ENCODE measurements at places on chromosomes 7 and 10. TPM values are rescaled to one million over a fixed set of nuclear protein-coding genes. Genes with fewer than 3 reads are reported as not detected.
A peak's percentile ranks its signal among the peaks of the same experiment; 100 is the strongest.

The UCMA gene
- not detected for total RNA-seq

The PLAU gene
- 0.85 TPM for total RNA-seq

The SSC4D gene
- total RNA-seq = not detected

The OR2A1 gene
- not detected for total RNA-seq

The PILRA gene
- total RNA-seq = 16.0 TPM

The LOXL4 gene
- not detected for total RNA-seq

The ZC3HAV1L gene
- total RNA-seq = not detected

The AKR1C1 gene
- total RNA-seq = not detected

The PKD1L1 gene
- total RNA-seq = 0.63 TPM

DNA sequence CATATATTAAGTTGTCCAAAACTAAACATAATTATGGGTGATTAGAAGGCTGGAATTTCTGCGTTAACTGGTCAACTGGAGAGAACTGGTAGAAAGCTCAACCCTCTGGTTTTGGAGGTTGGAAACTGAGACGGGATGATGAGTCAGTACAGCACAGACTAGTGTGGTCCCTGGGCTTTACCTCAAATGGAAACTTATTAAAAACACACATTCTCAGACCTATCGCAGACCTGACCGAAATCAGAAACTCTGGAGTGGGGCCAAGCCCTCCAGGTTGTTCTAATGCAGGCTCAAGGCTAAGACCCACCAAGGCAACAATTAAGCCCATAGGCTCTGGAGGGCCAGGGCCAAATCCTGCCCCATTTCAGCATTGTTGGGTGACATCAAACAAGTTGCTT, 136.9 kb downstream of the KCNMA1 start:
- DNase-seq = no peak

- no peak for DNase-seq
These were observed 54.5 kb downstream of the LRRC4 start for GRCh38 chr7:127976738-127977120.

DNA sequence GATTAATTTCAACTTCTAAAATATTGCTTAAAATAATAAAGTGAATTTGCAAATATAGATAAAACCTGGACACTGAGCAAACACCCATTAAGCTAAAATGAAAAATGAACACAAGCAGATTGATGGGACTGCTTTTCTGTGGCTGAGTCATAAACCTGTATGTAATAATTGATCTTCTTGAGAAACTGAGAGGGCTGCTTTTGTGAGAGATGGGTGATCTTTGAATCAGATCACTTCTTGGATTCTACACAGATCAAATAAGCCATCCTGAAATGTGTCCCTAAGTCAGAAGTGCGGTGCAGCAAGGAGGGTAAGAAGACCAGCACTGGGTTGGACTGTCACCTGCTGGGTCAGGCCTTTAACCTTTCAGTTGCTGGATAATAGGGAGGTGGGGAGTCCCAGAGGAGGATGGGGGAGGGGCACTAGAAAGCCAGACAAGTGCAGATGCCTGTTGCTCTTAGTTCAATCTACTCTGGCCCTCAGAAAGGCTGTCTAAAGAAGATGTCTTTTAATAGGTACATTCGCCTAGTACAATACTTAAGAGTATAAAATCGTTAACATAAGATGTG, 178.2 kb upstream of the NAMPT start:
- DNase-seq = no peak

GRCh38 chr7:137795211-137795610, 51.6 kb downstream of the DGKI start:
- no peak for DNase-seq

GRCh38 chr7:135980665-135981180, 3.6 kb upstream of the MTPN start:
- peak; percentile 82 for DNase-seq

DNA sequence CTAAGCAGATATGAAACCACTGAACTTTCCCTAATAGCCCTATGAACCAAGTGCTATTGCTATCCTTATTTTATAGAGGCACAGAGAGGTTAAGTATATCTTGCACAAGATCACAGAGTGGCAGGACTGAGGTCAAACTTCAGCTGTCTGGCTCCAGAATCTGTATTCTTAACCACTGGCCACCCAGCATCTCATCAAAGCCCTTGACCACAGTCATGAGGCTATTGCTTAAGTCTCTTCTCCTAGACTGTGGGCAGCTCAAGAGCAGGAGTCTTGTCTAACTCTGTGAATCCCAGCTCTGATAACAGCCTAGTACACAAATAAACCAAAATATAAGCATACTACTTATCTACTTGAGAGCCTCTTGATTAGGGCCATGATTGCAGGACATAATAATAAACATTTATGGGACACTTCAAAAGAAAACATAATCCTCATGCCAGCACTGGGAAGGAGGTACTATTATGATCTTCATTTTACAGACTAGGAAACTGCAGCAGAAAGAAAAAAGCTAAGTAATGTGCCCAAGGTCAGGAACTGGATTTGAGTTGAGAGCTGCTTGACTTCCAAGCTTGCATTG, 22.4 kb upstream of the SMC3 start:
- no peak for DNase-seq

GRCh38 chr10:91684841-91685240, 52.0 kb upstream of the PPP1R3C start:
- DNase-seq = no peak

- no peak for DNase-seq
These were observed 31.7 kb upstream of the SEMA3C start for GRCh38 chr7:80950550-80950967.

DNA sequence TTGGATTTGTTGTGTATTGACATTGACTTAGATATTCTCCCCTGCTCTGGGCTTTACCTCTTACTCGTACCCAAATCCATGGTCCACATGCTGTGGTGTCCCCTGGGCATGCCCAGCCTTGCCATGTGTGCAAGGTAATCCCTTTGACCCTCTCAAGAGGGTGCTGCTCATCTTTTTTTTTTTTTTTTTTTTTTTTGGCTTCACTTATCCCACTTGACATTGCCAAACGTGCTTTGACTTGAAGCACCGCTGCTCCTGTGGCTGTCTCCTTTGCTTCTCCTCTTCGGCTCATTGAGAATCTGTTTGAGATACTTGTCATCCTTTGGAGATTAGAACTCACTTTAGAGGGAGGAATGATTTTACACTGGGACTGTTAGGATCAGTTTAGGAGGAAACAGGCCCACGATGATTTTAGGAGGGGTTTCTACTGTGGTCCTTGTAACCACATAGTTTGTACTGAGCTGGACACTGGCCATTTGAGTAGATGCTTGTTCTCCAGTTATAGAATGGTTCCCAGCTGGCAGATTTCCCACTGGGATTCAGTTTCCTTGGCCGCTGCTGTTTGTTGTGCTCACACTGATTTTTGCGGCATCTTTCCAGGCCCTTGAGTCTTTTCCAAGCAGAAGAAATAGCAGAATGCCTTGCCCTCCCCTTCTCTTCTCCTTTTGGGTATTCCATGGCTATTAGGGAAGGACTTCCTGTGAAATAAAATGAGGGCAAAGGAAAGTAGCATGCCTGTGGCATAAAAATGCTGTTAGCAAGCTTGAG, 184.8 kb downstream of the AUTS2 start:
- DNase-seq = no peak

DNA sequence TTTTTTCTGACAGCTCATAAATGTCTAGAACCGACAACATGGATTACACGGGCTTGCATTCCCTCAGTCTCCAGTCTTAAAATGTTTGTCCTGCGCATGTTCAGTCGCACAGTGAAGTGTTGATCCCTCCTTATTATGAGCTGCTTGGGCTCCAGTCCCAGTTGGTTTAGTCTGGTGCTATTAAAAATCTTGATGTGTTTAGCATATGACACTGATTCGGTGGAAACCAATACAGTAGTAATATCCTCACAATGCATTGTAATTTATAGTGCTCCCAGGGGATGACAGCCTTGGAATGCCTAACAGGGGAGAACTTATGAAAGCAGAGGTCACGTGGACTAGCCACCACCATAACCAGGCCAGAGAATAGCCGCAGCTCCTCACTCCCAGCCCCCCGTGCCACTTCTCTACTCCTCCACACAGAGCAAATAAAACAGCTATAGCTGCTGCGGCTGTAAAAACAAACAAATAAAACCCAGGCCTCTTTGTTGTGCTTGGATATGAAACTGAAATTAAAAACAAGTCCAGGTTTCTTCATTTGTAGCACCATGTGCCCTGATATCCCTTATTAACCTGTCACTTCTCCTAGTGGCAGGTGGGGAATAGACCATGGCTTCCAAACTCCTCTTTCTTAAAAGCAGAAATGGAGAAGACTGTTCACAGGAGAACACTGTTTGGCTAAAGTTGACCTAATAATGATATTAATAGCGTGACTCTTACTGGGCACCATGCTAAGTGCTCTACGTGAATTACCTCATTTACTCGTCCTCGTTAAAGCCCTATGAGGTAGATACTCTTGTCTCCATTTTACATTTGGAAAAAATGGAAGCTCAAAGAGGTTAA, 7.7 kb downstream of the DPCD start:
- no peak for DNase-seq

DNA sequence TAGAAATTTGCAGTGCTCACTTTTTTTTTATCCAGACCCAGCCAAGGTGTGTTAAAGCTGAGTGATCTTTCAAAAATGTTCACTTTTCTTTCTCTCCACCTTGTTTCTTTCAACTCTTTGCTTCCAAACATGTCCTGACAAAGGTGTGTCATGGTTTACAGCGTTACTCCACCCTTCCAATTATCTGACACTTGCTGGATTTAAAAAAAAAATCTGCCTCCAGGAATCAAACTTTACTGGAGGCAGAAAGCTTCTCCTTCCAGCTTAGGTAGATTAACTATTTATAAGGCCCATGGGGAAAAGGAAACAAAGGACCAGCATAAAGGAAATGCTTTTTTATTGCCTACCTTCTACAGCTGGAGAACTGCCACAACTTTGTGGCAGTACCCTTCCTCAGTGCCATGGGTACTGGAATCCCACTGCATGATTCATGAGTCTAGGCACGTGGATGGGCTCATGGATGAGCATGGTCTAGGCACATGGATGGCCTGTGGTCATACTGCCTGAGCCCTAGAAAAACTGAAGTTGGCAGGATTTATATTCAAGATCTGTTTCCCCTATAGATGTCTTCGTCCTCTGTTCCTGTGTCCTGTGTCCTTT, at the start of gene COL17A1:
TSS of gene COL17A1 (minus strand) at position 80 of the 600 bp plus-strand sequence. CDS start 5,207 bp downstream, outside the sequence.
- DNase-seq = no peak

DNA sequence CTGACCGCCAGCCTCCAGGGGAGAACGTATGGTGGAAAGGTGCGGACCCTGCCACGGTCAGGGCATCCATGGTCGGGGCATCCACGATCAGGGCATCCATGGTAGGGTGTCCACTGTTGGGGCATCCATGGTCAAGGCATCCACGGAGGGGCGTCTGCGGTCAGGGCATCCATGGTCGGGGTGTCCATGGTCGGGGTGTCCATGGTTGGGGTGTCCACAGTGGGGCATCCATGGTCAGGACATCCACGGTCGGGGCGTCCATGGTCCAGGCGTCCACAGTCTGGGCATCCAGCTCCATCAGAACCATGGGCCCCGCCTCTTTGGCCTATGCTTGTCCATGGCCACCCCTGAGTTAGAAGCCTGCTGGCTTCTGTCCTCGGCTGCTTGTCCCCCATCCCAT, 148.1 kb downstream of the ADARB2 start:
- no peak for DNase-seq

DNA sequence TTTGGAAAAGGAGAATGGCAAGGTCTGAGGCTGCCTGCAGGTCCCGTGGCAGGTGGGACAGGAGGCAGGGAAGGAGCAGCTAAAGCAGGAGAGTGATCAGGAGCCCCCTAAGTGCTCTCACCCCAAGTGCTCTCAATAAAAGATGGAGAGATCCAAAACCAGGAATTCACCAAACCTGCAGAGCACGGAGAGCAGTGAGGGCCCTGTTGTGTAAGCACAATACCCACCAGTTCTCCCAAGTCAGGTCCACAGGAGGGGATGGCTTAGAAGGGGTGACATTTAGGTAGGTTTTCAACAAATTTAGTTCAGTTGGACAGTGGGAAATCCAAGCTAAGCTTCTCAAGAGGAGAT, 40.8 kb downstream of the GNA12 start:
- no peak for DNase-seq

- peak; percentile 88 for DNase-seq
These were observed 59.8 kb upstream of the CHST15 start for GRCh38 chr10:124153023-124153826.

DNA sequence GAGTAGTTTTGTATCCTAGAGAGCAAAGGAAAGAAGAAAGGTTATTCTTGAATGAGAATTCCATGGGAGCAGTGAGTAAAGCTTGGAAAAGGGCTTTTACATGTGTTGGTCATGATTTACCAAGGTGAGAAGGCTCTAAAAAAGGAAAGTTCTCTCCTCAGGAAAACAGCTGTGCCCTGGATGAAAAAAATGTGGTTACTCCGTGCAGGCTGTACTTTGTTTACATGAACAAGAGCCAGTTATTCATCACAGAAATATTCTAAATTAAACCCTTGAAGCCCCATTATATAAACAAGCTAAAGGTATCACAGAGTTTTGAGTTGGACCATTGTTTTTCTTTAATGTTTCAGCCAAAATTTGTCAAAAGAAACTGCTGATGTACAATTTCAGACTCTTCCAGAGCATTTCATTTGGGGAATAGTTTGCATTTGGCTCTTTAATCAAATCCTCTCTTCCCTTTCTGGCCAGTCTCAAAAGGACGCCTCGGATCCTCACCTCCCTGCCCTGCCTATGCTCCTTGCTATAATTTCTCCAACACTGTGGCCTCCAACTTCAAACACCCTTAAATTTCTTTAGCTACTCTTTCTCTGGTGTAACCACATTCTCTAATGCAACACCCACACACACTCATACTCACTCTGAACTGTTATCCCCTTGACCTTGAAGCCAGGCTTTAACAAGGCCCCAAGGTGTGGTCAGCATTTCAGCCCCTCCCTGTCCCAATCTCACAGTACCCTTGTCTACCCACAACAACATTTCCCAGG, 47.4 kb downstream of the AFAP1L2 start:
- DNase-seq = no peak

- no peak for DNase-seq
These were observed 46.5 kb downstream of the MALSU1 start for GRCh38 chr7:23345601-23346000.

- DNase-seq = no peak
These were observed 186.1 kb downstream of the MLLT10 start for GRCh38 chr10:21720090-21720489.

- DNase-seq = peak; percentile 79
These were observed 112.7 kb downstream of the SLIT1 start for GRCh38 chr10:97072851-97073665.

DNA sequence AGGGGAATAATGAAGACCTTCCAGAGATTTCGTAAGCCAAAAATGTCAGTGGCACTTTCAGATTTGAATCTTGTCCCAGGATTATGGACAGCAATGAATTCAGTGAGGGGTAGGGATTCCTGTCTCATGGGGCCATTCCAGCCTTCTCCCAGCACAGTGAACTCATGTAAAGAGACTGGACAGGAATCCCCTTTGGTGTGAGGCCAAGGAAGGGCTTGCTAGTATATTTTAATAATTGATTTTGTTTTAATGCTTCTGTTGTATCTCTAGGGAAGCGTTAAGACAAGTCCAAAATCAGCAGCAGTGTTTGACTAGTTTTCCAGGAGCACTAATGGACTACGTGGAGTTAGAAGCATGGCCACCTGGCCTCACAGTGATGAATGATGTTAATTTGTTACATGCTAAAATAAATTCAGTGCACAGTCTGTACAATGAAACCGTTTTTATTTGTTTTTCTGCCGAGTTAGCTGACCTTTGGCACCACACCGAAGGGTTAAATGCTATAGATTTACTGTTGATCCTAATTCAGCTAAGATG, 214.0 kb upstream of the DKK1 start:
- DNase-seq = no peak

GRCh38 chr10:103713676-103714075, 141.7 kb downstream of the SH3PXD2A start:
- no peak for DNase-seq
